ENCODE measurements at places on chromosomes 16 and 17.
A peak's percentile ranks its signal among the peaks of the same experiment; 100 is the strongest.

- no peak for DNase-seq
Observed at GRCh38 chr17:69724238-69724637, 309.7 kb downstream of the MAP2K6 start.

DNA sequence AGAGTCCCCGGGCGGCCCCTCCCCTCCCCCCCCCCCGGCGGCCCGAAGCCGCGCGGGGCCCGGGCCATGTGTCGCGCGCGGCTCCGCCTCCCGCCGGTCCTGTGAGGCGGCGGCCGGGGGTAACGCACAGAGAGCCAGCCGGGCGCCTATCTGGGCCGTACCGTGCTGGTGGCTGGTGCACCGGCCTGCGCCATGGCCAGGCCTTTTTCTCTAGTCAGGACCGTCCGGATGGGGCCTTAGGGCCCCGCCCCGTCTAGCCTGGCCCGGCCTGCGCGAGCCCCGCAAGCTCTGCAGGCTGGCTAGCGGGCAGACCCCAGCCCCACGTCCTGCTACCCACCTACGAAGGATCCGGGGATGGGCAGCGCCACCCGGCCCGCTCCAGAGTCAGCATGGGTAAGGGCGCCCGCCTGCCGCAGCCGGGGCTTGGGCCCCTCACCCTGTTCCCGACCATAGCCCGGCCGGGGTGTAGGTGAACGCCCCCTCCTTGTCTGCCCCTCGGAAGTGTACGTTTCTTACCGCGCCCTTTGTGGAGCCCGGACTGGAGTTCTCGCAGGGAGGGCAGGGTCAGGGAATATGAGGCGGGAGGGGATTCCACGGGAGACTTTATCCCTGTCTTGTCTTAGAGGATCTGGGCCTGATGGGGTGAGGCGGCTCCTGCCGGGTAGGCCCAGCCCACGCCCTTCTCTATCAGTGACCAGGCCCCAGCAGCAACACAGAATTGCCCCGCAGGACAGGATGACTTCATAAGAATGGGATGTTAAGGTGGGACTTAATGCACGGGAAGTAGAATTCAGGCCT, at the start of gene CENPT:
CENPT (minus strand) TSS at position 630 of the 798 bp plus-strand sequence. CDS start 13,834 bp downstream, outside the sequence.
- DNase-seq: no peak

DNA sequence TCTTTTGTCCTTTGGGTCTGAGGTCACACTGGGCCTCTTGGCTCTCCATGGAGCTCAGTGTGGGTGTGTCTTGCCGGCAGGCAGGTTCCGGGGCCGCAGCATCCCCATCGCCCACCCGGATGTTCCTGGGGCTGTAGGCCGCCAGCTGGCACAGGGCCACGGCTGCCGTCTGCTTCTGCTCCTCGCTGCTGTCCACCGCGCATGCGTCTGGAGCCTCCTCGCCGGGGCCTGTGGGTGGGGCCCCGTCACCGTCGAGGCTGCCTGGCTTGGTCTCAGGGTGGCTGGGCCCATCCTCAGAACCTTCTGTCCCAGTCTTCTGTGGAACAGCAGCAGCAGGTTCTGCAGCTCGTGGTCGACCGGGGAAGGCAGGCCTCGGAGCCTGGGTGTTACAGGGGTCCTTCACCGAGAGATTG, 9.6 kb downstream of the ZNF750 start:
- DNase-seq: no peak

GRCh38 chr17:42055496-42055895, 5.1 kb upstream of the C17orf113 start:
- DNase-seq: no peak

- DNase-seq: no peak
Observed at GRCh38 chr16:14613991-14614390, 16.1 kb downstream of the PARN start.

DNA sequence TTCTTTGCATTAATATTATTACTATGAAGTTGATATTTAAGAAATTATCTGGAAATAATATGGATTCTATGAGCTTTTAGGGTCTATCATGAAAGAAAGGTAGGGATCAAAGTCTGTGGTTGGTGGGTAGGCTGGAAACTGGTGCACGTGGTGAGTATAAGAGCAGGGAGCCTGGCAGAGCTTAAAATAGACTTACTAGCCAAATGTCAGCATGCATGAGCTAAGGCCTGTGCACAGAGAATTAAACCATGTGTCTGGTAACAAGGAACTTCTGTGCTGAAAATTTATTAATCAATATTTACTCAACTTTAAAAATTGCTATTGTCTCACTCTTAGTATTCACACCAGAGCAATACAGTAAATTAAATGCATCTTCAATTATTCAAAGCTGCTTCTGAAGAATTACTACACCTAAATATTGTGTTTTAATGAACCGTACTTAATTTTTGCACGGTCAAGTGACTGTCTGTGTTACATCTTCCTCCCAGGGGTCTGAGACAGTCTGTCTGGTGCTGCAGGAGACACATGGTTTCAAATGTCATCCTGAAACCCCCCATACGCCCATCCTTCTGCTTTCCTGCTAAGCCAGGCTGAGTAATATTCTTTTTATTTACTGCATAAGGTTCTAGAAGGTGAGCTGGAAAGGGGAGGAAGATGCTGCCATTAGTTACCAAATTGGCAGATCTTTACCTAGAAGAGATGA, 161.0 kb upstream of the NLRP1 start:
- DNase-seq: no peak

- DNase-seq: peak; percentile 58
Observed at GRCh38 chr16:8674413-8675022, at the start of gene ABAT. ABAT (plus strand) TSS chr16:8674617; CDS start chr16:8735740, 61,123 bp downstream.

DNA sequence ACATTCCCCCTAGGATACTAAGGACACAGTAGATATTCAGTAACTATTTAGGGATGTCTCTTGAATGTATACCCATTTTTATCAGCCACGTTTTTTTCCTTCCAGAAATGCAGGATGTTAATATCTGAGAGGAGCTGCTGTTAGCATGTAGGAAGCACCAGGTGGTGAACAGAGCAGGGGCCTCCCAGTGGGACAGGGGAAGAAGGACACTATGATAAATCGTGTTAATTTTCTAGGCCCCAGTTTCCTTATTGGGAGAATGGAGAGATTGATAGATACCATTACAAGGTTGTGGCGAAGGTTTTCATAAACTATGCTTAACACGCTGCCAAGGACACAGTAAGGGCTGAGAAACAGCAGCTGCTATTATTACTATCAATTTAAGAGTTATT, 45.4 kb downstream of the PRSS54 start:
- DNase-seq: no peak

- DNase-seq: peak; percentile 90
Observed at GRCh38 chr16:29029168-29029994, 44.5 kb downstream of the LAT start.

DNA sequence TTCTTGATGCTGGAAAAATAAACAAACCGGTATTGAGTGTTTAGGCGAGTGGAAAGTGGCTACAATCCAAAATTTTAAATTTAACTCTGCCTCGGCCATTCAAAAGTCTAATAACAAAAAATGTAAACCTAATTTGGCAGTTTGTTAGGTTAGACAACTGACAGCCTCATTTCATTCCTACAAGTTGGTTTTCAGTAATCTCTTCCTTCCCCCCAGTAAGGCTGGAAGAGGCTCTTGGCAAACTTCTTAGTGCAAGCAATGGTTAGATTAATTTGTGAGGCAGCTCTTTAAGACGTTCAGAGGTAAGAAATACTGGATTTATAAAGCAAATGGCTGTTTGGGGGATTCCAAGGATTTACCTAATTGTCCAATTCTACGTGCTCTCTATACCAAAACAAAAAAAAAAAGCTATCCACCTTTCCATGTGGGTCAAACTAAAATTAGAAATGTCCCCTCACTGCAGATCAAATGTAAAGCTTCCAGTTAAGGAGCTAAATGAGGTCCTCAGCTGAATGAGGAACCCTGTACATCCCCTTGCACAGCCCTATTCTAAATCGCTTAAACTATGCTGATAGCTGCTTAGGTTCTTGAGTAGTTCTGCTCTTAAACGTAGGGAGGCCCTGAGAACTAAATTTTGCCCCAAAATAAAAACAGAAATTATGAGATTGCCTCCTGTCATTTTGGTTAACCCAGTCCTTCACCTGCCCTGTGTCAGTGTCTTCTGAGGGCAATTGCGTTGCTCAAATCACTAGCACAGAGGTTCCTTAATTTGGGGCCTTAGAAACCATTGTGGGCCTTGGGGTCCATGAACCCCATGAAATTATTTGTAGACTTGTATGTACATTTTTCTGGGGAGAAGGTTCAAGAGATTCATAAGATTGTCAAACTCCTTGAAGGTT, 2.9 kb downstream of the HEXIM1 start:
- no peak for DNase-seq

DNA sequence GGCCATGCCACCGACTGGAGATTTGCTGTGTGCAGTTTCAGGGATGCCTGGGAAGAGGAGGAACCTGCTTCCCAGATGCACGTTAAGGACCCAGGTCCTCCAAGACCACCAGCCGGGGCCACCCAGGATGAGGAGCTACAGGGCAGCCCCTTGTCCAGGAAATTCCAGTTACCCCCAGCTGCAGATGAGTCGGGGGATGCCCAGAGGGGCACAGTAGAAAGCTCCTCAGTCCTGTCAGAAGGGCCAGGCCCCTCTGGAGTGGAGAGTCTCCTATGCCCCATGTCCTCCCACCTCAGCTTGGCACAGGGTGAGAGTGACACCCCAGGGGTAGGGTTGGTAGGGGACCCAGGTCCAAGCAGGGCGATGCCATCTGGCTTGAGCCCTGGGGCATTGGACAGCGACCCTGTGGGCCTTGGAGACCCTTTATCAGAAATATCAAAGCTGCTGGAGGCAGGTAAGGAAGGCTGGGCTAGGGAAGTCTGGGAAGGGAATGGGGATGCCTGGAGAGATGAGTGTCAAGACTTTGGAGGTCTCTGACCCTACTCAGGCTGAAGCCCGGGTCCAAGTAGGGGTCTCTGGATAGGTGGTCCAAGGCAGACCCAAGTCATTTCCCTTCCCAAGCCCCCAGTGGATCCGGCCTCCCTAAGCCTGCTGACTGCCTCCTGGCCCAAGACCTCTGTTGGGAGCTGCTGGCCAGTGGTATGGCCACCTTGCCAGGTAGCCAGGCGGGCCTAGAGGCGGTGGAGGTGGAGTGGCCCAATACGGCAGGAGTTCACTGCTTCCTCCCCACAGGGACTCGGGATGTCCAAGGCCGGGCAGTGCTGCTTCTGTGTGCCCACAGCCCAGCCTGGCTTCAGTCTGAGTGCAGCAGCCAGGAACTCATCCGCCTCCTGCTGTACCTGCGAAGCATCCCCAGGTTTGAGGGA, 1.0 kb downstream of the PLEKHG4 start:
- DNase-seq: no peak

GRCh38 chr17:55661256-55661758, 61.4 kb downstream of the TMEM100 start:
- DNase-seq: no peak

GRCh38 chr17:4214157-4214556, 49.6 kb downstream of the ANKFY1 start:
- DNase-seq: no peak

- peak; percentile 78 for DNase-seq
Observed at GRCh38 chr17:80426671-80427326, 11.8 kb downstream of the ENDOV start.

- DNase-seq: no peak
Observed at GRCh38 chr16:935684-936083, 35.1 kb downstream of the LMF1 start.

DNA sequence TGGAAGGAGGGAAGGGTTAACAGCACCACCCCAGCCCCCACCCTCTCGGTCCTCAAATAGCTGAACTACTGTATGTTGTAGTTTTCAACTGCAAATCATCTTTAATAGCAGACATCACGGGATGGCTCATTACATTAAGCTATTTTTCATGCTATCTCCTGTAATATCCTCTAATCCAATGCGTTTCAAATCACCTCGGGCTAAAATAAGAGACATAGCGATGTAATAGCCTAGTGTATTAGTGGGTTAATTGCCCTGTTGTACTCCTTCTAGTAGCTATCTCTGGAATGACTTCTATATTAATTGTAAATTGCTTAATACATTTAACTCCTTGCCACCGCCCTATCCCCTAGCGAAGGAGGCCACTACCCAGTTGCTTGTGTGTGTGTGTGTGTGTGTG, 54.3 kb downstream of the MRM1 start:
- DNase-seq: no peak

DNA sequence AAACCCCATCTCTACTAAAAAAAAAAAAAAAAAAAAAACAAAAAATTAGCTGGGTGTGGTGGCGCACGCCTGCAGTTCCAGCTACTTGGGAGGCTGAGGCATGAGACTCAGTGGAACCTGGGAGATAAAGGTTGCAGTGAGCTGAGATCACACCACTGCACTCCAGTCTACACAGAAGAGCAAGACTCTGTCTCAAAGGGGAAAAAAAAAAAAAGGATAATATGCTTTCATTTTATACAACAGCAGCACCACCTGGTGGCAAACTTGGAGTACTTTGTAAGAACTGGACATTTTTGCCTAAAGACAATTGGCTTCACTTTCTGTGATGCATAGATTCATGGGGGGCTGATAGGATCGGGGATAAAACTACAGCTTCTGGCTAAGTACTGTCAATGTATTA, 8.5 kb downstream of the CHTF8 start:
- peak; percentile 31 for DNase-seq

GRCh38 chr16:79768276-79768970, 167.9 kb upstream of the MAF start:
- no peak for DNase-seq

GRCh38 chr16:2524339-2524938, 4.3 kb downstream of the AMDHD2 start:
- no peak for DNase-seq

- DNase-seq: no peak
Observed at GRCh38 chr17:48631693-48632578, 5.8 kb upstream of the HOXB9 start.

DNA sequence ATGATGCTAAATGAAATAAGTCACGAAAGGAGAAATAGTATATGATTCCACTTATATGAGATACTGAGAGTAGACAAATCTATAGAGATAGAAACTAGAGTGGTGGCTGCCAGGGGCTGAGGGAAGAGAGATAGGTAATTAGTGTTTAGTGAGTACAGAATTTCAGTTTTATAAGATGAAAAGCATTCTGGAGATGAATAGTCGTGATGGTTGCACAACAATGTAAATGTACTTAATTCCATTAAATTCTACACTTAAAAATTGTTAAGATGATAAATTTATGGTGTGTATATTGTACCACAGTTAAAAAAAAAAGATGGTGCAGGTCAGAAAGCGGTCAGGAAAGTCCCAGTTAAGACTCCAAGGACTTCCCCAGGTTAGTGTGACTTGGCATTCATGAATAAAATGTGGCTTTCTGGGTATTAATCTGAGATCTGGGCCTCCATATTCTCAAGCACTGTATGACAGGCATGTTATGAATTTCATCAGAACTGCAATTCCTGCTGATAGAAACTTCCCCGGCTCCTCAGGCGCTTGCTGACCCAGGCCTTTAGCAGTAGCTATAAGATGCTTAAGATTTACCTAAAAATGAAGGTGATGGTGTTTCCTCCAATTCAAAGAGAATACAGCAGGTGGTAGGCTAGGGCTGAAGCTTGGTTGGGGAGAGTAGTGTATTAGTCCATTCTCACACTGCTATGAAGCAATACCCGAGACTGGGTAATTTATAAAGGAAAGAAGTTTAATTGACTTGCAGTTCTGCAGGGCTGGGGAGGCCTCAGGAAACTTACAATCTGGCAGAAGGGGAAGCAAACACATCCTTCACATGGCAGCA, 115.3 kb upstream of the SOX9 start:
- no peak for DNase-seq

- no peak for DNase-seq
Observed at GRCh38 chr16:55820615-55821014, 12.3 kb downstream of the CES1 start.

Data from activated naive CD8-positive, alpha-beta T cell treated with anti-CD3 and anti-CD28 coated beads, Interleukin-2, amount 50 U/mL, for 16 hours (primary cell).